Posterior vena cava (tissue), 2 donors: ENCODE measurements at places on chromosomes 3 and 15. TPM values are rescaled to one million over a fixed set of nuclear protein-coding genes. Genes with fewer than 3 reads are reported as not detected.

DNA sequence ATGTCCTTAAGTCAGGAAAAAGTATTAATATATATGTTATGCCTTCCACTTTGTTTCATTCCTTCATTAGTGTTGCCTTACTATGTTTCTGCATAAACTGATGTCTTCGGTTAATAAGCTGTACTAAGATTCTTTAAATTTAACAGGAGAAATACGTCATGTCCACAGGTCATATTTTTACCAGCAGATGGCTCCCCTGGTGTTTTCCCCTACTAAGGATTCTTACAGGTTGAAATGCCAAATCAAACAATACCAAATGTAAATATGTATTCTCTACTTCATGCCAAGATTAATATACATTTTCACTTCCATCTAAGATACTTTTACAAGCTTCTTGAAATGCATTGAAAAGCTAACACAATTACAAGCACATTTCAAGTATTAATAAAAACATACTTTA lies 1602.1 kb downstream of the SI start:
- DNase-seq = no peak

- DNase-seq = no peak
Observed at GRCh38 chr3:131957980-131958379, 76.8 kb downstream of the CPNE4 start.

GPR62 gene
- not detected for total RNA-seq

DNA sequence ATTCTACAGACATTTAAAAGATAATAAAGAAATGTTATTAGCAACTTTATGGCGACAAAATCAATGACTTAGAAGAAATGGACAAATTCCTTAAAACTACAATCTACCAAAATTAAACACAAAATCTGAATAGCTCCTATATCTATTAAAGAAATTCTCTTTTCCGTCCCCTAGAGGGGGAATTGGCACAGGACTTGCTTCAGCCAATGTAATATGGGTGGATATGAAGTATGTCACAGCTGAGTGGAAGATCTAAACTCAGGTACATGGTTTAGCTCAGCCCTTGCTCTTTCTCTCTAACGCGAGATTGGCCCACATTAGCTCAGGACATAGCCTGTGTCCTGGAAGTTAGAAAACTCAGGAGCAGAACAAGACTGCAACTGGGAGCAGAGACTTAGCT lies 79.3 kb downstream of the DNAH12 start:
- no peak for DNase-seq

DNA sequence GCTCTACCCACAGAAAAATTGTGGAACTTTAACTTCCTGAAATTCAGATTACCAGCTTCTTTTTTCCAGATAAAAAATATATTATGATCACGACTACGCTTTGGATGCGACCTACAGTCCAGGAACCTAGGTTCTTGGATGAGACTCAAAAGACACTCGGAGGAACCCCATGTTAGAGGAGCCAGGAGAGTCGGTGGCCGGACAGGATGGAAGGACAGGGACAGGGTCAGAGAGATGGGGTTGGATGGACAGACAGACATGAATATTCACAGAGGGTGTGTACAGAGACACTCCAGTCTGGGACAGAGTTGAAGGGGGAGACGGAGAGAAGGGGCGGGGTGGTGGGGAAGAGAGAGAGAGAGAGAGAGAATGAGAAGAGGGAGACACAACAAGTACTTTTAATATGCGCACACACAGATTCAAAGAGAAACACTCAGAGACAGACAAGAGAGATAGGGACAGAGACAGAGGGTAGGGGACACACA lies 9.5 kb downstream of the FAM3D start:
- DNase-seq = no peak

DNA sequence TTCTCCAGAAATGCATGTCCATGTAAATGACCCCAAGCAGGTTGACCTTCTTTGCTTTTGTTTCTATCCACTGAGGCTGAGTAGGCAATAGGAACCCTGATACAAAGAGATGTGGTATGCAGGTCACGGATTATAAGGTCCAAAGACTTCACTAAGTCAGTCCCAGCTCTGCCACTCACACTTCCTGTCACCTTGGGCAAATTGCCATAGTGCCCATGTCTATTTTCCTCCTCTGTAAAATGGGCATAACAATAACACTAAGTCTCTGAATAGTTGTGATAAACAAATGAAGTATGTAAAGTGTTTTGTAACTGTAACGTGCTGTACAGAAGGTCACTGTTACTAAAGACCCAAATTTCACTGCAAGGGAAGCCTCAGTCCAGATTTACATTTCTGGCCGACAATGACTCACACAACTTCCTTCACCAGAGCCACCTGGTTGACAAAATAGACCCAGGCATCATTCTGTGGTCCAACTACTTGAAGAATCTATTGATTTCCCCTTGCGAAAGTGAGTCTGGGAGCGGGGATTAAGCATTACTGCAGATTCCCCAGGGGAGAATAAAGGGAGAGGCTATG lies 175.4 kb upstream of the LPP start:
- DNase-seq = no peak

- DNase-seq = no peak
Observed at GRCh38 chr15:42890161-42890913, 30.2 kb downstream of the TTBK2 start.

BLM gene
- total RNA-seq = 1.00 TPM

GRCh38 chr15:52278636-52279367 lies 16.8 kb downstream of the MYO5C start:
- no peak for DNase-seq

- no peak for DNase-seq
Observed at GRCh38 chr15:98164571-98164970, 204.1 kb downstream of the ARRDC4 start.

- no peak for DNase-seq
Observed at GRCh38 chr15:34952481-34952880, 17.1 kb downstream of the AQR start.

- peak; percentile 58 for DNase-seq
Observed at GRCh38 chr15:28984421-28985315, 98.9 kb downstream of the APBA2 start.

GRCh38 chr15:76309601-76310330 lies 1.5 kb downstream of the ETFA start:
- no peak for DNase-seq

GRCh38 chr3:62662677-62663076 lies 212.5 kb downstream of the CADPS start:
- DNase-seq = no peak

B3GNT5 gene
- 5.5 TPM for total RNA-seq

FAM174B gene
- 9.0 TPM for total RNA-seq

MYZAP gene
- total RNA-seq = 6.2 TPM

DNA sequence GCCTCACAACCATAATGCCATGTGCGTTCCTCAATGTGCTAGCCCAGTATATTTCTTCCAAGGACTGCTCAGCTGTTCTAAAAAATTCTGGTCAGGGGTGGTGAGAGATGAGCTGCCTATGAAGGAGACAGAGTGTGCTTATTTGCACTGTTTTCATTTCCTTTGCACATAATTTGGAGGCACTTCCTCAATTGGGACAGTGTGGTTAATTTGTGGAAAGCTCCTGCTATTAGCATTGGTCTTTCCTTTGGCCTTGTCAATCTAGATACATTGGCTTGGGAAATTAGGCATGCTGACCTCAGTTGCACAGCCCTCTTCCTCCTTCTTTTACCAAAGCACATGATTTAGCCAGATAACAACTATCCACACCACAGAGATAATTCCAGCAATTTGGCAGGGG lies 9.4 kb downstream of the FAM81A start:
- DNase-seq = no peak

DNA sequence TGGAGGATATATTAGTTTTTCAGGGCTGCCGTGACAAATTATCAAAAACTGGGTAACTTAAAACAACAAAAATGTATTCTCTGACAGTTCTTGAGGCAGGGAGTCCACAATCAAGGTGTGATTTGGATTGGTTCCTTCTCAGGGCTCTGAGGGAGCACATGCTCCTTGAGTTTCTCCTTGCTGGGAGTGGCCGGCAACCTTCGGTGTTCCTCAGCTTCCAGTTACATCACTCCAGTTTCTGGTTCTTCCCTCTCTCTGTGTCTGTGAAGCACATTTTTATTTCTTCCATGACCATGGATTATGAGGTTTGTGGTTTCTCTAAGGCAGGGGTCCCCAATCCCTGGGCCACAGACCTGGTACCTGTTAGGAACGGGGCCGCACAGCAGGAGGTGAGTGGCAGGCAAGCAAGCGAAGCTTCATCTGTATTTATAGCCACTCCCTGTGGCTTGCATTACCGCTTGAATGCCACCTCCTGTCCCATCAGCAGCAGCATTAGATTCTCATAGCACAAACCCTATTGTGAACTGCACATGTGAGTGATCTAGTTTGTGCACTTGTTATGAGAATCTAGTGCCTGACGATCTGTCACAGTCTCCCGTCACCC lies 24.3 kb downstream of the LRRC28 start:
- DNase-seq = no peak

GRCh38 chr3:186882881-186883685 lies 40.6 kb downstream of the ADIPOQ start:
- DNase-seq = no peak

DNA sequence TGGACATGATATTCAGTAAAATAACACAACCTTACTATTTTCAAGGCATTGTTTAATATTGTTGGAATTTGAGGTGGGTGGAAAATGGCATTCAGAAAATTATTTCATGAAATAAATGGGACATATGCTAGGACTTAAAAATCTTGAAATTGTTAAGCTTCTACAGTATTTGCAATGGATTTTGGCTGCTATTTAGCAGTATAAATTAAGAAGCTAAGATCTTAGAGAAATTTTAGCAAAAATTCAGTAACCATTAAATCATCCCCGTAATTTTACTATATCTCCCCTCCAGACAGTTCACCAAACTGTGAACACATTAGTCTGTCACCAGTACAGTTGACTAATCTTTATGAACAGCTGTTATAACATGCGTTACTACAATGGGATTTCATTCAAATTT lies 8.2 kb downstream of the DIPK2A start:
- no peak for DNase-seq

- DNase-seq = no peak
Observed at GRCh38 chr3:4633078-4634004, 140.2 kb downstream of the ITPR1 start.

ANKUB1 gene
- not detected for total RNA-seq

POPDC2 gene
- 7.0 TPM for total RNA-seq

GRCh38 chr3:195246581-195246995 lies 24.4 kb downstream of the XXYLT1 start:
- DNase-seq = peak; percentile 46

DNA sequence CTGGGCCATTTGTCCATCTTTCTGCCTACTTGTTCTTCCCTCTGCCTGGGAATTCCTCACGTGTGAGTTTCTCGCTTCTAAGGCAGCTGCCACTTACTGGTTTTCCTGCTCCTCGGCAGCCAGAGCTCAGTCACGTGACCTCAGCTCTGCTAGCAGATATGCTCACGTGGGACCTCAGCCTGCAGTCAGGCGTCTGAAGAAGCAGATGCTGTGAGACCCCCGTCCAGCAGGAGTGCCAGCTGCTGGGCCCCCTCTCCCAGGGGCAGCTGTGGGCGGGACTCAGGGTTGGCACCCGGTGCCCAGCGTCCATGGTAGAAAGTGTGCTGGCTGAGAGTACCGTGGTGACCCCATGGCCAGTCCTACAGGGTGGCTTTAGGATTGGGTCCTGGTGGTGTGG lies 161.3 kb upstream of the TLE3 start:
- peak; percentile 86 for DNase-seq

GPR149 gene
- not detected for total RNA-seq
